Cortex of kidney (tissue), 1 donor: ENCODE measurements at places on chromosomes 12 and 14.

DNA sequence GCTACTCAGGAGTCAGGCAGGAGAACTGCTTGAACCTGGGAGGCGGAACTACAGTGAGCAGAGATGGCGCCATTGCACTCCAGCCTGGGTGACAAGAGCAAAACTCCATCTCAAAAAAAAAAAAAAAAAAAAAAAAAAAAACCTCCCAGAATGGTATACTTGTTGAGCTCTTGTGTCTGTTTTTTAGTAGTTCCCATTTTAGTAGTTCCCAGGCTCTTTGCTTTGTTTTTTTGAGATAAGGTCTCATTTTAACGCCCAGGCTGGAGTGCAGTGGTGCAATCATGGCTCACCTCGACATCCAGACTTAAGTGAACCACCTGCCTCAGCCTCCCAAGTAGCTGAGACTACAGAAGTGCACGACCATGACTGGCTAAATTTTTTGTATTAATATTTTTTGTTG is 13.4 kb downstream of the ATXN2 start:
- no peak for DNase-seq

- DNase-seq = no peak
Measured at GRCh38 chr12:64236549-64236948, 14.5 kb upstream of the KICS2 start.

DNA sequence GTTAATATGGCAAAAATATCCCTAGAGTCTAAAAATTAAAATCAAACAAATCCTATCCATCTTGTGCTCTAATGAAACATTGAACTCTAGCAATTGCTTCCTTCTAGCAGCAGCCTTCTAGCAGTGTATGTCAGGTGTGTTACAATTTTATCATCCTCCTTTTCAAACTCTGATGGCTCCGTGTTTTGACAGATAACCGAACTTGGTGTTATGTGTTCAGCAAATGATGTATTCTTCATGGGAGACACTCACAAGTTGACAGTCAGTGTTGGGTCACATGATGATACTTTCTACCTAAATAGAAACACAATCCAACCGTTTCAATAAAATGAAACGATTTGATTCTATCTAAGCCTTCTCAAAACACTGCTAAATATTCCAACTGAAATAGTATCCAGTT is 525.3 kb upstream of the NOVA1 start:
- no peak for DNase-seq

- DNase-seq = no peak
Measured at GRCh38 chr12:116122628-116123027, 154.9 kb downstream of the MED13L start.

- no peak for DNase-seq
Measured at GRCh38 chr12:92108651-92109050, 37.0 kb downstream of the BTG1 start.

- DNase-seq = no peak
Measured at GRCh38 chr12:13981296-13981962, at the start of gene GRIN2B. Gene GRIN2B, minus strand, starts transcription at chr12:13981602. Its CDS starts 115,394 bp downstream, at chr12:13866208.

GRCh38 chr12:25041006-25041741 is 92.3 kb upstream of the BCAT1 start:
- DNase-seq = no peak

DNA sequence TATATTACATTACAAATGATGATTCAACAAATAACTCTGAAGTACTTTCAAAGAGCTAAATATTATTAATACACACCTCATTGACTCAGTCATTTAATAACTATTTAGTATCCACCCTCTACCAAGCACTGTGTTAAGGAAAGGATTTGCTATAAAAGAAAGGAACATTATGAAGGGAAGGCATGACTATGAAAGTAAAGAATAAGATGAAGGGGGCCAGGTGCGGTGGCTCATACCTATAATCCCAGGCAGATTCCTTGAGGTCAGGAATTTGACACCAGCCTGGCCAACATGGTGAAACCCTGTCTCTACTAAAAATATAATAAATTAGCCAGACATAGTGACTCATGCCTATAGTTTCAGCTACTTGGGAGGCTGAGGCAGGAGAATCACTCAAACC is 107.9 kb downstream of the PLCZ1 start:
- no peak for DNase-seq

- DNase-seq = no peak
Measured at GRCh38 chr12:29147731-29148595, 1.1 kb upstream of the FAR2 start.

DNA sequence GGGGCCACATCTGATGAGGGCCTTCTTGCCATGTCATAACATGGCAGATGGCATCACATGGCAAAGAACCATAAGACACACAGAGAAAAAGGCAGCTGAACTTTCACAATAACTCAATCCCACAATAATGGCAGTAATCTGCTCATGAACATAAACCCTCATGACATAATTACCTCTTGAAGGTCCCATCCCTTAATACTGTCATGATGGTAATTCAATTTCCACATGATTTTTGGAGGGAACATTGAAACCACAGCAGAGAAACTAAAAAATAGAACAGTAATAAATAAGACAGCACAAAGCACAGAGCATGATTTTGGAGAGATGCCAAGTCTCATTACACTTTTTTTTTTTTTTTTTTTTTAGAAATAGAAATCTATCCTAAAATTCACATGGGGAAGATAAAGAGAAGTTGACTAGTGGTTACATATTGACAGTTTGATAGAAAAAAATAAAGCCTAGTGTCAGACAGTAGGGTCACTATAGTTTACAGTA is 61.8 kb upstream of the ATF7IP start:
- no peak for DNase-seq

DNA sequence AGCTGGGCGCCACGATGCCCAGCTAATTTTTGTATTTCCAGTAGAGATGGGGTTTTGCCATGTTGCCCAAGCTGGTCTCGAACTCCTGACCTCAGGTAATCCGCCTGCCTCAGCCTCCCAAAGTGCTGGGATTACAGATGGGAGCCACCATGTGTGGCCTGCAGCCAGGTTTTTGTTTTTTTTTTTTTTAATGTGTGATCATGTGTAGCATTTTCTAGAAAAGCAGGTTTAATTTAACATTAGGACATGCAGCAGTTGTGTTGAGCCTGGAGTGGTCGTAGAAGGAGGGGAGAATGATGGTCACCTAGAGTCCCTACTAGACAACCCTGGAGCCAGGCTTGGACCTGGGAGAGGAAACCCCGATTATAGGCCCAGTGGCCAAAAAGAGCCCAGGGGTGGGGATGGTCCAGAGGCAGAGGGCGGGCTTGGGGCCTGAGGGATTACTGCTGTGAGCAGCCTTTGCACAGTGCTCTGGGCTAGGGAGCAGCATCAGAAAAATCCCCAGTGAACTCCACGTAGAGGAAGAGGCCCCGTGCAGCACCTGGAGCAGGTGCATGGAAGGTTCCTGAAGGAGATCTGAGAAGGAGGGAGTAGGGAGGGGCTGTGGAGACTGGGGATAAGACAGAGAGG is 13.6 kb downstream of the DLK1 start:
- DNase-seq = no peak

DNA sequence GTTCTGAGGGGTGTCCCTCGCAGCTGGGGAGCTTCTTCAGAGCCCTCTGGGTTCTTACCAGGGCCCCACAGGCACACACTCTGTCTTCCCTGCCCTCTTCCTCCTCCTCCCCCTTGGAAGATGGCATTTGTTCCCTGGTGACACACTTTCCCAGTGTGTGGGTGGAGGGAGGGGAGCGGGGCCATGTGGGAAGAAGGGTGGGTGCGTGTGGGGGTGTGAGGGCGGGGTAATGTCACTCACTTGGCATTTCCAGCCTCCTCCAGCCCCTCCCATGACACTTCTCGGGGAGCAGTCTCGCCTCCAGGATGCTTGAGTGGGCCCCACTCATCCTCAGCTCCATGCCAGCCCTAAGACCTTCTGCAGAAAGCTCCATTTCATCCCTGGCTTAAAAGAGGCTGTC is 61.3 kb downstream of the ADCK1 start:
- DNase-seq = no peak

GRCh38 chr12:4771960-4772566 is 51.9 kb downstream of the GALNT8 start:
- no peak for DNase-seq

- no peak for DNase-seq
Measured at GRCh38 chr12:51210690-51211395, 7.0 kb downstream of the POU6F1 start.

- DNase-seq = no peak
Measured at GRCh38 chr12:110108309-110109036, 15.7 kb upstream of the IFT81 start.

DNA sequence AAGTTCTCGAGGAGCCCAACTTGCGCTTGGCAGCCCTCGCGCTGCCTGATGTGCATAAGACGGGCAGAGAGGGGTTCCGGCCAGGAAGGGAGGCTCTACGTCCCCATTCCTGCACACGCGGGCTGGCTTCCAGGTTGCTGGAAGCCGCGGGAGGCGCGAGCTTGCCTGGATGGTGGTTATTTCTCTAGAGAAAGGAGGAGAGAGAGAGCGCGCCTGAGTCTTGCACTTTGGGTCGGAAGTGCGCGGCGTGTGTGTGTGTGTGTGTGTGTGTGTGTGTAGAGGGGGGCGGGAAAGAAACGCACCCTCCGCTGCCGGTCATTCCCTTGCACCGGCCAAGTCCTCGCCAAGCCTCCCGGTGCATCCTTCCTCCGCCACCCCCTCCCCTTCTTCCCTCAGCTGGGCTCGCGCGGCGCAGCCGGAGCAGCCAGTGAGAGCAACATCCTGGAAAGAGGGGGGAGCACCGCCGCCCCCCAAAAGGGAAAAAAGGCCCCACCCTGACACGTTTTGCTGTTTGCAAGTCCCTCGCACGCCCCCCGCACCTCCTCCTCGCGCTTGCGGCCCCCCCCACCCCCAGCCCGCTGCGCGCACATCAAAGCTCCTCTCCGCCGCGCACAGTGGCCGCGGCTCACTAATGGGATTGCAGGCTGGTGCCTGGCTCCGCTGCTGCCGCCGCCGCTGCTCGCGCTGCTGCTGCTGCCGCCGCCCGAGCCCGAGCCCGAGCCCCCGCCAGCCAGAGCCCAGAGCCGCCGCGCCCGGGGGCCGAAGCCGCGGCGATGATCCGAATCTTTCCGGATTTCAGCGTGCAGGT is 4.4 kb upstream of the NPAS3 start:
- no peak for DNase-seq

- no peak for DNase-seq
Measured at GRCh38 chr14:75198291-75198933, 22.0 kb upstream of the TMED10 start.

- DNase-seq = no peak
Measured at GRCh38 chr14:94102768-94103482, 7.6 kb upstream of the IFI27 start.

GRCh38 chr14:104883681-104884361 is 18.8 kb downstream of the CEP170B start:
- no peak for DNase-seq

DNA sequence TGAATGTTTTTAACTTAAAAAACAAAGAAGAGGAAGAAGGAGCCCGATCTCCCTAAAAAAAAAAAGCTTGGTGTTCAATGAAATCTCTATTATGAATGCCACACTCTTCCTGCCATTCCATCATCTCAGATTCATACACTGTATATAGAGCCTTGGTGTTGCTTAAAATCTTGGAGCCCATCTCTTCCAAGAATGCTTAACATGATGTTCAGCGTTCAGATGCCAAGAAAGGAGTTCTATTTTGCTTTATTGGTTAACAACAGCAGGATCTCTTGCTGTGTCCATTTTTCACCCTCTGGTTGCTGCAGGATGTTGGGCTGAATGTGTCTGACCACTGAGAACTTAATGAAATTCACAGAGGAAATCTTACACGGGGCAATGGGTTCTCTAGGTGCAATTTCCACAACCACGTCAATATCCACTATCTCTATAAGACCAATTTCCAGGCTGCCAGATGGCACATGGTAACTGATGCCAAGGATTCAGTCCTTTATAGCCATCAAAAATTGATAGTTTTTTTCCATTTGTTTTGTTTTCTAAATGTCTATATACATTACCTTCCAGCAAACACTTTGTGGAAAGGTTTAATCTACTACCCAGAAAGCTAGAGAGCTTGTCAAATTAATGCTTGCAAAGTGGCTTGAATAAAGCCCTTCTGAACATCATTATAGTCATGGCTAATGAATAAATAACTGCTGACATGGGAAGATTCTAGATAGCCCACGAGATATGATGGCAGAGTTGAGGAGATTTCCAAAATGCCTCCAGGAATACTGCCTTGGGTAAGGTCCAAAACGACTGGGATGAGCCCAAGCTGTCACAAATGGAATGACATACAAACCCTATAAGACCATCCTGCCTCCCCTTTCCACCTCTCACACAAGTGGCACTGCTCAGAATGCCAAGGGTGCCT is 26.5 kb downstream of the RERG start:
- DNase-seq = no peak

DNA sequence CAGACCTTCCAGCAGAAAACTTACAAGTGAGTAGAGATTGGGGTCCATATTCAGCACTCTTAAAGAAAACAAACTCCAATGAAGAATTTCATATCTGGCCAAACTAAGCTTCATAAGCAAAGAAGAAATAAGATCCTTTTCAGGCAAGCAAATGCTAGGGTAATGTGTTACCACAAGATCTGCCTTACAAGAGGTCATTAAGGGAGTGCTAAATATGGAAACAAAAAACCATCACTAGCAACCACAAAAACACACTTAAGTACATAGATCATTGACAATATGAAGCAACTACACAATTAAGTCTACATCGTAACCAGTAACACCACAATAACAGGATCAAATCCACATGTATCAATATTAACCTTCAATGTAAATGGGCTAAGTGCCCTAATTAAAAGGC is 47.1 kb upstream of the CLEC14A start:
- DNase-seq = no peak

GRCh38 chr12:74722709-74723108 is 185.1 kb downstream of the ATXN7L3B start:
- DNase-seq = no peak
